Astrocyte of the spinal cord (primary cell): ENCODE measurements at places on chromosomes 2 and 18.

- no peak for DNase-seq
Measured at GRCh38 chr2:141942006-141942789, 188.6 kb downstream of the LRP1B start.

GRCh38 chr2:208083807-208084206 is 40.5 kb downstream of the CRYGD start:
- no peak for DNase-seq

- no peak for DNase-seq
Measured at GRCh38 chr2:152492911-152493310, 157.9 kb downstream of the FMNL2 start.

DNA sequence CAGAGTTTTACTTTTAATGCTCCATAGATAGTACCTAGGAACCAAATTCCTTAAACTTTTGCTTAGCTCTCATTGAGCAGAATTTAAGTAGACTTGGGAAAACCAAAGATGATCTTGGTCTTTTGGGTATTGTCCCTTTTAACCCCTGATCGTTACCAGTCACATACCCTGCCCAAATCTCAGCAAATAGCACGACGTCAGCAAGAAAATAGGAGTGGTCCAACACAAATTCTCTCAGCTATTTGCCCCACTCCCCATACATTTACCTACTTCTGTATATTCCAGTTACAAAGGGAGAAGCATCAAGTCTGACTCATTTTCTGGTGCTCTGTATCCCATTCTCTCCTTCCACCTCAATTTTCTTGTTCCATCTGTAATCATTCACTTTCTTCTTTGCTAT is 387.3 kb downstream of the CCDC85A start:
- DNase-seq: no peak

DNA sequence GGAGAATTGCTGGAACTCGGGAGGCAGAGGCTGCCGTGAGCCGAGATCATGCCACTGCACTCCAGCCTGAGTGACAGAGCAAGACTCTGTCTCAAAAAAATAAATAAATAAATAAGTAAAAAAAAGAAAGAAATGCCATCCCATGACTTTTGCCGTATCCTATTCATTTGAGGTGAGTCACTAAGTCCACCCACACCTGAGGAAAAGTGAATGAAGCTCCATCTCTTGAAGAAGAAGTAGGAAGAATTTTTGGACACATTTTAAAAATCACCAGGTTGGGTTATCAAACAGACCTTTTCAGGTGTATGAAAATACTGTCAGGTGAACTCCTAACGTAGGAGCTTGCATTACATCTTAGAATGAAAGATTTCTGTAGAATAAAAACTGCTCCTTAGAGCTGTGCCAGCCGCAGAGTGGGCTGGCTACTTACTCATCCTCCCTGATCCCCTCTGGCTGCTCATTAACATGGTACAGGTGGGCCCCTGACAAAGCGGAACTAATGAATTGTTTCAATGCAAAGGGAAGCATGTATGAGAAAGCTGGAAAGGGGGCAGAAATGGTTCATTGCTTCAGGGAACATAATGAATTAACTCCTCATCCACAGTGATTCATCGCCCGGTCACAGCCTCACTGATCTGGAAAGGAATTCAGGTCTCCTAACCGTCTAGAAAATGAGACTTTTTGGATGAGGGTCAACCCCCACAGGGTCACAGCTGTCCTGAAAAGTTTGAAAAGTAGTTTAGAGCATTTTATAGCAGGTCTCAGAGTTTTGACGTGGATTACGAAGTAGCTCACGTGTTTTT is 191.4 kb downstream of the SPP2 start:
- peak; percentile 92 for DNase-seq

DNA sequence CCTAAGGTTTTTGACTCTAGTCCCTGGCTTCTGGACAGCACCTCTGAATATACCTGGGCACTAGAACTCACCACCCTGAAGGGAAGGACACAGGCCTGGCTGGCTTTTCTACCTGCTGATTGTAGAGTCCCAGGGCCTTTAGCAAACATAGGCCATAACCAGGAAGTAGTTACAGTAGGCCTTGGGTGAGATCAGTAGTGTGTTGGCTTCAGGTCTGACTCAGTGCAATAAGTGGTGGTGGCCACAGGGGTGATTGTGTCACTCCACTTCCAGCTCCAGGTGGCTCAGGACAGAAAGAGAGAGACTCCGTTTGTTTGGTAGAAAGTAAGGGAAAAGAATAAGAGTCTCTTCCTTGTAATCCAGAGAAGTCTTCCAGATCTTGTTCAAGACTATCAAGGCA is 101.7 kb upstream of the LGALSL start:
- no peak for DNase-seq

DNA sequence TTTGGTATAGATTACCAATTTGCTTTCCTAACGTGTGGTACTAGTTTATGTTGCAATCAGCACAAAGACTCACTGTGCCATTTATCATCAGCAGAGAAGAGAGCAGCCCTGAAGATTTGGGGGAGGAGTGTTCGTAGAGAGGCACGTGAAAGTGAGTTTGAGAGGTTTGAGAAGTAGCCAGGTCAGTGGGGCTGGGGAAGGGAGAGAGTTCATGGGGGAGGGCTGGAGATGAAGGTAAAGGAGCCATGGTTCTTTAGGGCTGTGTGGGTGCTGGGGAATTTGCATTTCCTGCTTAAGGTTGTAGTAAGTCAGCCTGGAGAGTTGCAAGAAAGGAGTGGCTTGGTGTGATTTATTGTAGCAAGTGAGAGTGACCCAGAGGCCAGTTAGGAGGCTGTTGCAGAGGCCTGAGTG is 172.1 kb downstream of the NEDD4L start:
- DNase-seq: no peak

DNA sequence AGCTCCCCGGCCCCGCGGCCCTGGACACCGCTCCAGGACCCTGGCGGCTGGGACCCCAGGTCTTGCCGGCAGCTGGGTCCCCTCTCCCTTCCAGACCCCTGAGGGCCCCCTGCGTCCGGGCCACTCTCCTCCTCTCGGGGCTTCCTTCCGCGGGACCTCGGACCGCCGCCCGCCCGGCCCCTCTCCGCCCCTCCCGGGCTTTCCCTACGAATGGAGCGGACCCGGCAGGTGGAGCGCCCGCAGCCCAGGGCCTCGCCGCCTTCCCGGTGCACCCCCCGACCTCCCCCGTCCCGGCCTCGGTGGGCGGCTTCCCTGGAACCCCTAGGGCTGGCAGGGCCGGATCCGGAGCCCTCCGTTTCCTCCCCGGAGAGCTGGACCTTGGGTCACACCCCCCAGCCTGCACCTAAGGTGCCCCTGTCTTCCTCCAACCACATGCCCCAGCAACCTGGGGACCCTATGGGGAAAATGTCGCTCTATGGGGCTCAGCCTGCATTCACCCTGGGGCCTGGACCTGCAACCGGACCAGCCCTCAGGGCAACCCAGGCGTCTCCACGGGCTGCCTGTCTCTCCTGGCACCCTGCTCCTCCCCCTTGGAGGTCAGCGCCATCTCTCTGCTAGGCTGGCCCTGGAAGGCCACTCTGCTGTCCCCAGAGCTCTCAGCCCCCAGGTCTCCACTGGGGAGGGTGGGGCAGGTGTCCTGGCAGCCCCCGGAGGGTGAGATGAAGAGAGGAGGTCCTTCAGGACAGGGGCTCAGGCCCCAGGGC is 730 bp downstream of the B3GNT7 start:
- DNase-seq: no peak

DNA sequence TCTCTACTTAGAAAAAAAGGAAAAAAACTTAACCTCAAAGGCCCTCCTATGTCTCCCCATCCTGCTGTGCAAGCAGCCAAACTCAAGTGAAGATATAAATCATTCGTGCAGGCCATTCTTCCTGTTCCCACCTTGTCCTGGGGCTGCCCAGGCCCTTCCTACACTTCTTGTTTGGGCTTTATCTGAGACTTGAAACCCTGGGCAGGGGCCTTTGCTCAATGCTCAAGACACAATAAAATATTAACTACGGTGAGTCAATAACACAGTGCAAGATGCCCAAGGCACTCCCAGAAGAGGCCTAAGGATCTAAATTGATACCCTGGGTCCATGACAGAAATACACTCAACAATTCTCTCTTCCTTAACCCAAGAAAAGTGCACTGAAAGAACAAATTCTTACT is 67.6 kb downstream of the TBC1D8 start:
- DNase-seq: no peak

DNA sequence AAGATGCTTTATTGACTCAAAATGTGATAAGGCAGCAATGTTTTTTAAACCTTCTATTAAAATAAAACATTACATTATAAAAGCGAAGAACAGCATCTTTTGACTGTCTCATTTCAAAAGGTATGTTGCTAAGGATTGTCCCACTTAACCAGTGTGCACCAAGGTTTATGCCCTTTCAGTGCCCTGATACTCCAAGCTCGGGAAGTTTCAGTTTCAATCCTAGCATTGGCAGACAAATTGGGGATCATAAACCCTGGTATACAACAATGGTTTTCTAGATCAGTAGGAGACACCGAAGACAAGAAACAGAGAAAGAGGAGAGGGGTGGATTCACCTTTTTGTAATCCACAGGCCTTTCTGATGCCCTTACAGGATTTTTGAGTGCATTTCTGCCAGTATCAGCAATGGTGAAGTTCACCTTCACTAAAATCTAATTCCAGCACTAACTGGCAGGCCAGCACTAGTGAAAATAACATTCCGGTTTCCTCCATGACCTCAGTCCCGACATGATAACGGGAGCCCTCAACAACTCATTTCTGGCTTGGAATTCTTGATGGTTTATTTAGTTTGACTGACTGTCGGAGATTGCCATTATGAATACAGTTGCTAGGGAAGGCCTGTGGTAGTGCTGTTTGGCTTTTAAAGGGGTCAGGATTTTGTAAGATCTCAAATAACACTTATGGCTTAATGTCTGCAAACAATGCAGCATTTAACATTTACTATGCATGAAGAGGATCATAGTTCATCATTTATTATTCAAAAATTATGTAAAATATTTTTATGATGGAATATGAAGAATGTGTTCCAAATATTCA is 33.3 kb upstream of the FIGN start:
- no peak for DNase-seq

- DNase-seq: peak; percentile 52
Measured at GRCh38 chr2:44169155-44169898, 652 bp downstream of the PPM1B start.

- peak; percentile 99 for DNase-seq
Measured at GRCh38 chr2:234257859-234258561, 207.5 kb downstream of the SPP2 start.

DNA sequence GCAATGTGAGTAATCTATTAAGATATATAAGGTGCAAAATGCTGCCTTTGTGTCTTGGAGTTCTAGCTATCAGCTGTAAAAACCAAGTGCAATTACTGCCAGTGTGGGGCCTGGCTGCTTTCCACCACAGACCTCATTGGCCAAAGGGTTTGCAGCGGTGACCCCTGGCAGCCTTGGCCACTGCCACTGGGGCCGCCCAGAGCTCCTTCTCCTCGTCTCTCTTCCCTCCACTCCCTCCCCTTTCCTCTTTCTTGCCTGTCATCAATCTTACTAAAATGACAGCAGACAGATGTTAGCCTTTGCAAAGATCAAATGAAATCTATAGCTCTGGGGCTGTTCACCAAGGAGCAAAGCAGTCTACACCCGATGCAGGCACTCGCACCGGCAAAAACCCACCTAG is 986.3 kb downstream of the BCL11A start:
- DNase-seq: no peak
